ENCODE measurements at places on chromosomes 5 and 9.
A peak's percentile ranks its signal among the peaks of the same experiment; 100 is the strongest.

DNA sequence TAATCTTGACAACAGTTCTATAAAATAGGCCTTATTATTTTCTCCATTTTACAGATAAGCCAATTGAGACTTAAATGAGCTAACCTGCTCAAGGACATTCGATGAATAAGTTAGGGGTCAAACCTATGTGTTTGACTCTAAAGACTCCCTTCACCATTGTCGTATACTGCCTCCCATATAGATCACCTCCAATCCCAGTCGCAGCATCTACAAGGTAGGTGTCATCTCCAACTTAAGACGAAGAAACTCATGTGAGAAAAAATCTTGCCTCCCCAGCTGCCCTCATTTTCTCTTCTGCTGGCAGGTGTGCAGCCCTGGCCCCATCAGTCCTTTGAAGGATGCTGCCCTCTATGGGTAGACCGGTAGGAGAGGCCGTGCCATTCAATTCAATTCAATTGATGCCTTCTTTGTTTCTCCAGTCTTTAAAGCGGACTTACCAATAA, 75.2 kb upstream of the SMARCA2 start:
- peak; percentile 59 for DNase-seq

DNA sequence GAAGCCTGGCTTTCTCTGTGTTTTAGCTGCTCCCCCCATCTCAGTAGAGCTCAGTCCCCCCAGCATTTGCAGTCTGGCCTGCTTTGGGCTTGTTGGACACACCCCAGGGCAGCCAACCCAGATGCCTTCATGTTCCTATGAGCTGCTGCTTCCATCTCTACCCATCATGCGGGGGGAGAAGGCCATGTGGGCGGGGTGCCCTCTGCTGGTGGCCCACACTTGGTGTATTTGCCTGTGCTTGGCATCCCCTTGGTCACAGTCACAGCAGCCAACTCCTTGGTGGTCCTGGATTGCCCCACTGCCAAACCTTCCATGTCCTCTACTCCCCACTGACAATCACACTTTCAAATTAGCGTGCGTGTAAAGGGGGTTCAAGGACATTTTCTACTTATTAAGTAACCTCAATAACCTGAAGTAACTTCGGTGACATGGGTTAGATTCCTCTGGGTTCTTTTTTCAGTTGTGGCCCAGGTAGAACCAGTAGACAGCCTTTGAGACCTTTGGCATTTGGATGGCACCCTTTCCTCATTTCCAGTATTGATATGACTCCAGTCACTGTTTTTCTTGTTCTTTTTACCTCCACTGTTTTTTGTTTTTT, 42.8 kb downstream of the SNX30 start:
- peak; percentile 90 for DNase-seq

DNA sequence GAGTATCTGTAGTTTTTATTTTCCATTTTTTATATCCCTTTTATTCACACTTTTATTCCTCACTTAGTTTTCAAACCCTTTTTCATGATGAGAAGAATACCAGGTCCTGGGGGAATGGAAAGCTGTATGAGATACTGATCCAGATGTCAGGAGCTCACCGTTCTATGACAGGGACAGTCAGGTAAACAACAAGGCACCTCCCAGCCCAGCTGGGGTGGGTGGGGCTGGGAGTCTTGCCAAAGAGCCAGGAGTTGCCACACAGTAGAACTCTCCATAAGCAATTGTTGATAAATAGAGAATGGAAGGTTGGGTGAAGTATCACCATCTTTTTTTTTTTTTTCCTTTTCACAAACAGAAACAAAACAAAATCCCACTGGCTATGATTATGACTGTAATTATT, 225.8 kb downstream of the NSG2 start:
- no peak for DNase-seq

DNA sequence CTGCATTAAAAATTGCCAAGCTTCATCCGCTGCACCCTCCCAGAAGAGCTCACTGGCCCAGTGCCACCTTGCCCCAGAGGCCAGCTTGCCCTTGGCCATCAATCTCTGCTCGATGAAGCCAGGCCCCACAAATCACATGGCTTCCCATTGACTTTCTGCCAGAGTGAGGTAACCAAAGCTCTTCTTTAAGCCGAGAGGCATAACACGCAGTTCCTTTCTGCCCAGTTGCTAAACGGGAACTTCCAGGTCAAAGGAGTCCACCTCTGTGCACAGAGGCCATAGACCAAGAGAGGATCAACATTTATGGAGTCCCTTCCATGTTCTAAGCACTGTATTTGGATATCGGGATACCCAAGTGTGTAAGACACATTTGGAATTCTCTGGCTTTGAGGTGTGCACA, 208.8 kb downstream of the KIF4B start:
- DNase-seq, result no peak

DNA sequence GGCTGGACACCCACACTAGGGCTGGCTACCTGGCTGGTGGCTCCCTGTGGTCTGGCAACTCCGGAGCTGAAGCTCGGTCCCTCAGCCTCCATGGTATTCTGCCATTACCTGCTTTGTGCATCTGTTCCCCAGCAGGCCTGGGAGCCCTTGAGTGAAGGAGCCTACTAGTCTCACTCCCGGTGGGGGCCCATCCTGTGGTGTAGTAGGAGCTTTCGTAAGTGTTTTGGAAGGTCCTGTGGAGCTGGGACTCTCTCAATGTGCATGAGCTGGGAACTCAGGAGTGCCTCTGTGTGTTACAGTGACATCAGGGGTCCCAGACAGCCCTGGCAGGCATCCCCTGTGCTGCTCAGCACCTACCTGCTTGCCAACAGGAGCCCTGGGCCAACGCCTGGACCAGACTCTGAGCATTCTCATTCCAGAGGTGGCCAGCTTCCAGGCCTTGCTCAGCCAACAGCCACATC, 267.1 kb downstream of the GADD45G start:
- DNase-seq, result no peak

DNA sequence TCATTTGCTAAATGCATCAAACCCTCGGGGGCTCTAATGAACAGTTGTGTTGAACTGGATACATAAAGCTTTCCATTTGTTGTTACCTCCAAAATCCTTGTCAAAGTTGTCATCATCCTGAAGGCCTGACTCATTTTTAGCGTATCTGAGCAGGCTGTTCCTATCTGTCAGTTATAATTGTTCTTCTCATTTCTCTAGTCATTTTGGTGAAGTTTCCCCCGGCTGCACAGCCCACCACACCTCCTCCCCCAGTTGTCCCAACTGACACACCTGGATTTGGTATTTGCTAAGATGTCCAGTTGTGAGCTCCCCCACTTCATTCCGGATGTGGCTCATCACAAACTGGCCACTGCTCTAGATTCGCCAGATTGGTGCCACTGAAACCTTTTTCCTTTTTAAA, 27.7 kb downstream of the ZFAND5 start:
- DNase-seq, result no peak

- no peak for DNase-seq
Measured at GRCh38 chr5:56543441-56544388, 271.6 kb upstream of the MAP3K1 start.

GRCh38 chr5:74409712-74410111, 230.8 kb downstream of the ENC1 start:
- no peak for DNase-seq

DNA sequence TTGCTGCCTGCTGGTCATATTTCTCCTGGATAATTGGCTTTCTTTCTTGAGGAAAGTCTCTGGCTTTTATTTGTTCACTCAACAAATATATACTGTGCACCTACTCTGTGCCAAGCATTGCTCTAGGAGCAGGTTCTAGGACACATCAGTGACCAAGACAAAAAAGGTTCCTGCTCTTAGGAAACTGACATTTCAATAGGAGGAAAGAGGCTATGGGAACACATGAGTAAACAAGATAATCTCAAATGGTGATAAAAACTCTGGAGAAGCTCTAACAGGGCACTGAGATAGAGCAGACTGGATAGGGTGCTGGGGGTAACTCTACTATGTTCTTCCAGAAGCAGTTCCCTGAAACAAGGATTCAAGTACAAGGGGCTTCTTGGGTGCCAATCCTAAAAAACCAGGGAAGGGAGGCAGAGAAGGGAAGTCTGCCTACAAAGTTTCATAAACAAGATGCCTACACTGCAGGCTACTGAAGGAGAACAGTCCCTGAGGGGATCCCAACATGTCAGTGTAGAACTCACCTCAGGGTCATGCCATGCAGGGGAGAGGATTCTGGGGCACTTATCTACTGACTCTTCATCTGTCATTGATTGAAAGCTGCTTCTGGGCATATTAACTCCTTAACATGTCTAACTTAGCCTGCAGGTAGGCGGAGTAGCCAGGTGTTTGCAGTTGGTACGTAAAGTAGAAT, 181.3 kb downstream of the GRIA1 start:
- DNase-seq, result no peak

GRCh38 chr9:7298123-7298522, 501.5 kb downstream of the DMAC1 start:
- peak; percentile 72 for DNase-seq

- no peak for DNase-seq
Measured at GRCh38 chr9:72649127-72649442, 127.7 kb downstream of the TMC1 start.

DNA sequence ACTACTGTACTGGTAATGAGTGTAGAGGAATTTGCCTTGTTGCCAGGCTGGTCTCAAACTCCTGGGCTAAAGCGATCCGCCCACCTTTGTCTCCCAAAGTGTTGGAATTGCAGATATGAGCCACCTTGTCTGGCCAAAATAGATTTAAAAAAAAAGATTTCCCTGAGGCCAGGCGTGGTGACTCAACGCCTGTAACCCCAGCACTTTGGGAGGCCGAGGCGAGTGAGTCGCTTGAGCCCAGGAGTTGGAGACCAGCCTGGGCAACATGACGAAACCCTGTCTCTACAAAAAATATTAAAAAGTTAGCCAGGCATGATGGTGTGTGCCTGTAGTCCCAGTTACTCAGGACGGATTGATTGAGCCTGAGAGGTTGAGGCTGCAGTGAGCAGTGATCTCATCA, 62.5 kb downstream of the IPO11 start:
- DNase-seq, result no peak

DNA sequence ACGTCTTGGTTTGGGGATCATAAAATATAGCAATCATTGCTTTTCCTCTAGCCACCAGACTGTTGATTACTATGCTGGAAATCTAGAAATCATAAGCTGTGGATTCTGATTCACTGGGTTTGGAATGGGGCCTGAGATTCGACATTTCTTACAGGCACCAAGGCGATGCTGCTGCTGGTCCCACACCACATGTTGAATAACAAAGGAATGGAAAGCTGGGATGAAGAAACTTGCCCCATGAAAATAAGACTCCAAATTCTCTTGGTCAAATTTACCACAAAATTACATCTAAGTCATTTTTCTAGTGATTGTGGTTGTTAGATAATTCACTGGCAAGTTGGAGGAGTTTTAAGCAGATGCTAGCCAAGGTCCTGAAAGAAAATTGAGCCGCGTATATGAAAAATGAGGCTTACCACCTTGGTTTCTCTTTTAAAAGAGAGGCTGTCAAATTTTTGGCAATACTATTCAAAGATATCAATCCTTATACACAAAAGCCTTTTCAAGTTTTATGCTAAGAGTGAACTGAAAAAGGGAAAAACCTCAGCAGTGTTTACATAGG, 23.0 kb upstream of the MEIKIN start:
- peak; percentile 57 for DNase-seq

DNA sequence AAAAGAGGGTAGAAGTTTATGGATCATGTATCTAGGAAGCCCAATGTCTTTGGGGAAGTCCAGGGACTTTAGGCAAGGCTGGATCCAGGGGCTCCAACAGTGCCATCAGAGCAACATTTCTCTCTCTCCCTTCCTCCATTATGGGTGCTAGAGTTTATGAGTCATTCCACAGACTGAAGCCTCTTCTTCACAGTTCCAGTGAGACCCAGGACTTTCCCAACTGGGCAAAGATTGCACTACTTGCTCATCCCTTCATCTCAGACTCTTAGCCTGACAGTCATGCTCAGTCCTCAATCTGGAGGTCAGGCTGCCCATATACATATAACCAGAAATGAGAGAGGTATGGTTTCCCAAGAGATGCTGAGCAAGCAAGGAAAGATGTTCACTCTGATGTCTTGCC, 110.7 kb downstream of the FEM1C start:
- DNase-seq, result no peak

DNA sequence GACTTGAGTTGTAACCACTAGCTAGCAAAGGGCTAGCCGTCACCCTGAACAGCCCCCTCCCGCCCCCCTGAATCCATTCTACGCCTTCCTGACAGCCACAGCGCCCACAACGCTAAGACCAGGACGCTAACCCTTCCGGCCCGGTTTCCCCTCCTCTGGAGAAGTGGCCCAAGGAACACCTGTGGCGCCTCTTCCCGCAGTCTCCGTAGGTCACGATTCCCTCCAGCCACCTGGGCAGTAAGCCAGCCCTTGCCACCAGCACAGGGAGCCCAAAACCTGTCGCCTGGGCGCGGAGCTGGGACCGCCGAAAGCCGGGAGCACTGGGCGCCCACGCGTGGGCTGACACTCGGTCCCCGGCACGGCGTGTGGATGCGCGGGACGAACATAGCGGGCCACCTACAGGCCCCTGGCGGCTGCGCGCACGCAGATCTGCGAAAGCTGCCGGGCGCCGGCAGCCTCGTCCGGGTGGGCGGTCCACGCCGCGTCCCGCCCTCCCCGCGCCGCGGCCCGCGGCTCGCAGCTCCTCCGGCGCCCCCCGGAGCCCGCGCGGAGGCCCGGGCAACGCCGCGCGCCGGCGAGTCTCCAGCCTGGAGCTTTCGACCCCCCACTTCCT, 596 bp downstream of the IRF1 start:
- DNase-seq, result peak; percentile 75

DNA sequence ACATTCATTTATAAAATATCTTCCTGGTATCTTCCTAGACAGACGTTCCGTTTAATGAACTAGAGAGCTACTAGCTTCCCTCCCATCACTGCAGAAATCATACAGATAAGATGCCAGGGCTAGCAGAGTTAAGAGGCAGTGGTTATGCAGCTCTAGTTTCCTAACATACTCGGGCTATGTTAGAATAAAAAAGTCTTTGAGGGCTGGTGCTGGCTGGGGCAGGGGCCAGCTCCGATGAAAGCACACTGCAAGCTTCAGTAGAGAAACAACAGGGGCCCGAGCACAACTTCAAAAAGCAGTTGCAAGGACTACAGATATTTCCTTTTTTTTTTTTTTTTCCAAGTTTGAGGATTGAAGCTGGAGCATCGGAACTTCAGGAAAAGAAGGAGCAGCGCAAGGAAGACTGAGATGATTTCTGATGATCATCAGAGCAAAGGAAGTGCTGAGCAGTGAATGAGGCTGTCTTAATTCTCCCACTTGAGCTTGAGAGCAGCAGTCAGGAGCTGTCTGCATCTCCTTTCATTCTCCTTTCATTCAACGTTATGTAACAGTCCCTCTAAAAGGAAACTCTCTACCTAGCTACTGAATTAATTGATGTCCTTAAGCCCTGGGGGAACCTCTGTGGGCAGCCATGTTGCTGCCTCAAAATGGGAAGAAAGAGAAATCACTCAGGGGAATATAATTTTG, 47.6 kb upstream of the ADCY2 start:
- DNase-seq, result no peak

DNA sequence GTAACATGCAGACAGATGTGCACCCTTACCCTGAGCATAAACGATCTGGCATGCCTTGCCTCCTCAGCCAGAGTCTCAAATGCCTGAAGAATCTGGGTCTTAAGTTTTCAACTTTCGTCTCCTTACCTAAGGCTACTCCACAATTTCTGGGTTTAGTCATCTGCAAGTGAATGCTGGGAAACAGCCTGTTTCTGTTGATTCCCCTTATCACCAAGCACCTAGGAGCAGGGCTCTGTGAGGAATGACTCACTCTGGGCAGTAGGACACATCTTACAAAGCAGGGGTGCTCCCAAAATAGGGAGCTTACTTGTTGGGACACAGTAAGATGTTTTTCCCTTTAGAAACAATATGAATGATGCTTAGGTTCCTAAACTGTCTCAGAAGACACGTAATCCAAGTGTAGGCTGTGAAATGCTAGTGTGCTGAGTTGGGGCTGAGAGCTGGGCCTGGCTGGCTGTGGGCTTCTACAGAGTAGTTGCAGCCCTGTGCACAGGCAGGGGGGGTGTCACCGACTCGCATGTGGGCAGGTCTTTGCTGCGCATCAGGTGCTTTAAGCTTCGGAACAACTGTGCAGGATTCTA, 58.0 kb downstream of the DAP start:
- peak; percentile 41 for DNase-seq
